ENCODE measurements at places on chromosomes 7 and 10.

GRCh38 chr10:93598157-93598556 is 2.9 kb downstream of the RBP4 start:
- DNase-seq = no peak

DNA sequence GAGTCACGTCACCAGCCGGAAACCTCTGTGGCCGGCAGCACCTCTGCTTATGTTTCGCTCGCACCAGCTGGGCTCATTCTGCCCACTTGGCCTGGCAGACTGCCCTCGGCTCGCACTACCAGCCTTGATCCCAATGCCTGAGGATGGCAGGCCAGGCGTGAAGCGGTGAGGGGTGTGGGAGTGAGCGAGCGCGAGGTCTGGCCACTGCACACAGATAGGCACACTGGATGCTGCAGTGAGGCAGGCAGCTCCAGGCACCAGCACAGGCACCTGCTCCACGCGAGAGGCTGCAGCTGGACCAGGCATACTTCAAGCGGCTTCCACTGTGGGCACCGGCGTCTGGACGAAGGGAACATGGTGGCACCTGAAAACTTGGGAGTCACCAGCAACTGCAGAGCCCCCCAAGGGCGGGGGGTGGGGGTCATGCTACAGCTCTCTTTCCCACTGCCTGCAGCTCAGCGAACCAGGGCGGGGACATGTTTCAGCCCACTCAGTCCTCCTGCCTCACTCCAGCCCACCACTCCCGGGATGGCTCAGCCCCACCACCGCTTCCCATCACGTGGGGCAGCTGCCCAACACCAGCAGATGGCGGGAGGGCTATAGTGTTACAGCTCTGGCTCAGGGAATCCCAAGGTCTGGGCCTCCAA is 5.4 kb upstream of the DMTF1 start:
- DNase-seq = peak; percentile 78

GRCh38 chr7:130479716-130480400 is 12.0 kb upstream of the MEST start:
- DNase-seq = no peak

DNA sequence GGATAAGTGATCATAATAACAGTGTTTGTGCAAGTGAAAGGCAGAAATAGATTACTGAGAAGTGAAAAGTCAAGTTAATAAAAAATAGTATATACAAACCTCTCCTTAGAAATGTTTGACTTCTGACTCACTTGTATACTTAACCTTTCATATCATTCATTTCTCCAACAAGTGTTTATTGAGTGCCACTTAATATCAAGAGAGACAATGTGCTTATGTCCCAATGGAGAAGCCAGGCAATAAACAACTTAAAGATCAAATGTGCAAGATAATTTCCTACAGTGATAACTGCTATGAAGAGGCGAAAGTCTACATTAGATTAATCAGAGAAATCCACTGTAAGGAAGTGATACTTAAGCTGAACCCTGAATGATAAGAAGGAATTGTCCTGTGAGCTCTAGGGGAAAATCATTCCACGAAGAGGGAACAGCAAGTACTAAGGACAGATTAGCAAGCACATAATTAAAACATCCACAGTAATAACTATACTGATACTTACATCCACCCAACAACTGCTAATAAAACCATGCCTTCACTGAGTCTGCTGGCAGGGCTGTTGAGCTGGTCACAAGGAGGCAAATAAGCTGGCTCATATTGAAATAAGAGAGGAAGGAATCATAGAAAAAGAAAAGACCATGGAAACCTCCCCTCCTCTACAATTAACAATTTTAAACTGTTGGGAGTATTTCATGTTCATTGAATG is 203.5 kb downstream of the CTNNA3 start:
- no peak for DNase-seq

- no peak for DNase-seq
Measured at GRCh38 chr7:98288064-98288823, 6.8 kb downstream of the BRI3 start.

DNA sequence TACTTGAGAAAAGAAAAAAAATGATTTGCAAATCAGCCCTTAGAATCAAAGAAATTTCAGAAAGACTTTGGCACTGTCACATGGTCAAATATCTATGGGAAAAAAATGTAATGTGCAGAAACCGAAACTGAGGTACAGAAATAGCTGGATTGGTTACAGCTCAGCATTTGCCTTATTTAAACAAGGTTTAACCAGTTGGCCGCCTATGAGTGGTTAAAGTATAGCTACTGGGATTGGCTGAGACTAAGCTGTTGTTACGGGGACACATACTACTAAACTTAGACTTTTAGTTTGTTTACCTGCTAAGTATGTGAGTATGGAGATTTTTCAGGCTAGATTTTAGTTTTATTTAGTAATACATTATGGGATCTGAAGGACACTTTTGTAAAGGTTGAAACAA is 38.6 kb downstream of the SFTPD start:
- no peak for DNase-seq

GRCh38 chr10:126177417-126178030 is 210.8 kb downstream of the ADAM12 start:
- DNase-seq = no peak

DNA sequence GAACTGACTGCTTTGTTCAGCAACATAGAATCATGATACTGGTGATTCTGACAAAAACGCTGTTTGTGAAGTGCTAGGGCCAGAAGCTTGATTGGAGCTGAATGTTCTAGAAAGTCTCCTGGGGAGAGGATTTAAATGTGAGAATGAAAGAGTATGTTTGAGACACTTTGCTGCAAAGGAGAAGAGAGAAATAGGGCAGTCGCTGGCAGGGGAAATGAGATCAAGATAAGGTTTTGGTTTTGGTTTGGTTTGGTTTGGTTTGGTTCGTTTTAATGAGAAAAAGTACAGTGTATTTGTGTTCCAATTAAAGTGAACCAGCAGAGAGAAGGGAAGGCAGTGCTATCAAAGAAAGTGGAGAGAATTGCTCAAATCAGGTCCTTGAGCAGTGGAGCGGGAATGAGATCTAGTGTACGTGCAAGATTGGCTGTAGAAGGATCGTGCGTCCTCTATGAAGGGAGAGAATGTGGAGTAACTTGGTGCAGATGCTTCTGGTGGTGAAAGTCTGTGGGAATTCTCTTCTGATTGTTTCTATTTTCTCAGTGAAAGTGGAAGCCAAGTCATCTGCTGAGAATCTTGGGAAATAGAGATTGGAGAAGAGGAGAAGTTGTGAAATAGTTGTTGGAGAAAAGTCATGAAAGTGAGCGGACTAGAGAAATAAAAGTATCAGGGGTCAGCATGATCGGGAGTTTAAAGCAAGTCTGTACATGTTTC is 270.5 kb downstream of the CCDC3 start:
- no peak for DNase-seq

GRCh38 chr10:16788125-16788524 is 29.1 kb downstream of the RSU1 start:
- no peak for DNase-seq

GRCh38 chr7:22842383-22842941 is 19.8 kb upstream of the TOMM7 start:
- DNase-seq = no peak

GRCh38 chr7:134419875-134420274 is 39.0 kb downstream of the AKR1B1 start:
- DNase-seq = no peak

- DNase-seq = no peak
Measured at GRCh38 chr7:19249281-19249680, 104.1 kb upstream of the FERD3L start.

GRCh38 chr10:35533565-35533964 is 71.6 kb upstream of the GJD4 start:
- DNase-seq = no peak

- DNase-seq = no peak
Measured at GRCh38 chr10:113491967-113492565, 60.8 kb upstream of the HABP2 start.

DNA sequence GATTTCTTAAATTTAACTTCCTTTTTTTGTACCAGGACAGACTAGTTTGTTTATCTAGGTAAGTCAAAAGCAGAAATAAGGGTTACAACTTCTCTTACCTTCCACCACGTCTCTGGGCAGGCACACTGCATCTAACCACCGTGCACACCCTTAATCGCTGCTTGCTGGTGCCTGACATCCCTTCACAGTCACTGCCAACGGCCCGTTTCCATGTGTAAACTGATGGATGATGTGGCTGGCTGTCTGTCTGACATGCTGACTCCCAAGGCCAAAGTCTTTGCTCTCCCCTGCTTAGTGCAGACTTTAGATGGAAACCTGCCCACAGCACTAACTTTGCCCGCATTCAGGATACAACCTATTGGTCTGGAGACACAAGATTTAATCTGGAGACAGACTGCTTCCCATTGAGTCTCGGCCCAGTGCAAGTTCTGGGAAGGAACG is 1.1 kb downstream of the TMEM273 start:
- DNase-seq = peak; percentile 76

DNA sequence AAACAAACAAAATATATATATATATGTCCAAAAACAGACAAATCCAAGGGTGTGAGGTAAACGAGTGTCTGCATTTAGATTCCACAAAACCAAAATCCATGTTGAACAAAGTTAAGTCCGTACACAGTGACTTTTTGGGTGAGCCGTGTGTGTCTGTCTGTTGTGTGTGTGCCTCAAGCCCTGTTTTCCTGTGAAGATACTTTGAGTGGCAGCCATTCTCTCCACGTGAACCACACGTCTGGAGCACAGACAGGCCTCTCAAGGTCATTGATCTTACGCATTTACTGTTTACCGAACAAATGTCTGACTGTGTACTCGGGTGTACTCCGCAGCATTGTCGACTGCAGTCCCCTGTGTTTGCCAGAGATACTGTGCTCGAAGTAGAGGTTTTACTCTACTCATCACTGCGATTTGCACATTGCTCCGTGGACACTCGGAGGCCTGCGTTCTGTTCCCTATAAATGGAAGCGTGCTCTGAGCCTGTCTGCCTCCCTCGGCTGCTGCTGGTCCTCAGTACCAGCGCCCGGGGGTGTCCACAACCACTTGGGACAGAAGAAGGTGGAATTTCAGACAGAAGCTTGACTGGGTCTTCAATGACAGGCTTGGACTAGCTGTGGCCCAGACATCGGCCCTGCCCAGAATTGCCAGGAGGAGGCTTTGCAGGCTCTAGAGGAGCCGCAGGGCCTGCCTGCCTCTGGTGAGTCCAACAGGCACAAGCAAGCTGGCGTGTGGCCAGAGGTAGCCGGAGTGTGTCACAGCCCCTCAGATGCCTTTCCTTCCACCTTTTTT is 22.1 kb downstream of the CYP17A1 start:
- DNase-seq = peak; percentile 79

DNA sequence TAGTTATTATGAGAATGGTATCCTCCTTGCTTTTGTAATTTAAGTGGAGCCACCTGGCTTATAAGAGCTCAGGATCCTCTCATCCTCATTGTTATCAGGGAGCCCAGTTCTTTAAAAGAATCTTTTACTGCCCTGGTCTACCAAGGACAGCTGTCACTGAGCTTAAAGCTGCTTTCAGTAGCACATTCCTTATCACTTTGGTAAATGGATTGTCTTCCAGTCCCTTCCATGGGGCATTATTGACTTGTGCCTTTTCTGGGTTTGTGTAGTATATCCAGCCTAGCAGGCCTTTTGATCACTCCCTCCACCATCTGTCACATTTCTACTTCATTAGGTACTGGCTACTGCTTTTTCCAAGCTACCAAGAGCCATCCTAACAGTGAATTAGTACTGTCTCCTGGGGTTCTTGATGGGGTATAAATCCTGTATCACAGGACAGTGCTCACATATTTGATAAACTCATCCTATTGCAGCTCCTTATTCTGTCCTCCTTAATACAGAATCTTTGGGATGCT is 208.9 kb downstream of the TMEM26 start:
- DNase-seq = no peak

DNA sequence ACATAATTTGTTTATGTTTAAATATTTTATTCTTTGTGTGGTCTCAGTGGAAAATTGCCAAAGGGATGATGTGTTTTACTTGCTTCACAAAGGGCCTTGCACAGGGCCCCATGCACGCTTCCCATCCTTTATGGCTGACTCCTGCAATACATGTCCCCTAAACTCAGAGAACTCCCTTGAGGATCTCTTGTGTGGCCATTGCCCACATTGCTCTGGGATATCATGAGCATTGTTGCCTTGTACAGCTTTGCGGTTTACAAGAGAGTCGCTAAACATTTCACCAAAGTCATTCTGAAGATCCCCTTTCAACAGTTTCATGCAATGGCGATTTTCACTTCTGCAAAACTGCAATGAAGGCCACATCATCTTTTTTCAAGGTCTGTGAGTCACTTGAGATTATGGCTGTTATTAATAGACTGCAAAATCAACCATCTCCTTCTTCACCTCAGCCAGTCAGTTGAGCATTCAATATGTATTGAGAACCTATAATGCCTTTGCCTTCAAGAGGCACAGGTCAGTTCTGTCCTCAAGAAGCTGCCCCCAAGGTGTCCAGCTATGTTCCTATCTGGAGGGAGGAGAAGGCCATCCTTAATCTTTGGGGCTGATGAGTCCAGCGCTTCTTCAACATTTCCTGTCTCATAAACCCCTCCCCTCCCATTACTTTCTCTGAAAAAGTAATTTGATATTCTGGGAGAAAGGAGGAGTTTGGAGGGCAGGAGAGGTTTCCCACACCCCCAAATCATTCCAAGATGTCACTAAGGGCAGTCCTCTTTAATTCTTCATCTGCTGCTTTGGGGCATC is 108.1 kb downstream of the CCDC71L start:
- no peak for DNase-seq

DNA sequence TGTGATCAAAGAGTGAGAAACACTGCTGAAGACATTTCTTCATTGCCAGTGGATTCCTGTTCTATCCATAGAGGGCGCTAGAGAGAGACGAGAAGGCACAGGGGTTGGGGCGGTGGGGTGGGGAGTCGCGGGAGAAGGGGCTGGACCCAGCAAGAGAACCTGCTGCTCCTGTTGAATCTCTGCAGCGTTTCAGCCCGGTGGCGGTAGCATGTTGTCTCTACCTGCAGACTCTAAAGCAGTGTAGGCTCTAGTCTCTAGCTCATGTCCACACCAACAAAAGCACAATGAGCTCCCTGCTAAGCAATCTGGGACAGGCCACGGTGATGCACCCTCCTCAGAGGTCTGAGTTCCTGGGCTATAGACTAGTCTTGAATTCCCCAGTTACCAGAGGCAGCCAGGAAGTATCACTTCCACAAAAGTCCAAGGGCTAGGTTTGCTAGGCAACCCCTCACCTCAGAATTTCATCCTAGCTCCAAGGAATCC is 167.7 kb downstream of the DGKB start:
- no peak for DNase-seq
